ENCODE measurements at places on chromosomes 1 and 21. TPM values are rescaled to one million over a fixed set of nuclear protein-coding genes. Genes with fewer than 3 reads are reported as not detected.
A peak's percentile ranks its signal among the peaks of the same experiment; 100 is the strongest.

Gene ARMH1
- total RNA-seq = 1.8 TPM

DNA sequence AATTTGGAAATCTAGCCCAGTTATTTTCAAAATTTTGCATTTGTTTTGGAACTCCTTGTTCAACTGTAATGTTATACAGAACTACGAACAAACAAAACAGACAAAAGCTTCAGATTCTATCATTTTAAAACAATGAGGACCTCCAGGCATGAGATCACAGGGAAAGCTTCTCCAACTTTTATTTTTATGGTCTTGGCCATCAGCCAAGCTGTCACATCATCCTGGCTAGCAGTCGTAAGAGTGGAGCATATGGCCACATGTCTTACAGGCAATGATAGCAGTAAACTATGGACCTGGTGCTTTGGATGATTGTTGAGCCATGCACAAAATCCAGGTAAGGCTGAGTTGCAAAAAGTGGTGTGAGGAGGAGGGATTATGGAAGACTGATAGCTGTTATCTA is 299.6 kb downstream of the LMX1A start:
- H3K27ac ChIP-seq = no peak overlapping the region
- no peaks in the 10 kb centered on the region for H3K36me3 ChIP-seq
- H3K27me3 ChIP-seq = no peaks in the 10 kb centered on the region
- no peak overlapping the region for H3K4me3 ChIP-seq

Gene OR11L1
- total RNA-seq = not detected

Gene TLCD4
- 22.4 TPM for total RNA-seq

DNA sequence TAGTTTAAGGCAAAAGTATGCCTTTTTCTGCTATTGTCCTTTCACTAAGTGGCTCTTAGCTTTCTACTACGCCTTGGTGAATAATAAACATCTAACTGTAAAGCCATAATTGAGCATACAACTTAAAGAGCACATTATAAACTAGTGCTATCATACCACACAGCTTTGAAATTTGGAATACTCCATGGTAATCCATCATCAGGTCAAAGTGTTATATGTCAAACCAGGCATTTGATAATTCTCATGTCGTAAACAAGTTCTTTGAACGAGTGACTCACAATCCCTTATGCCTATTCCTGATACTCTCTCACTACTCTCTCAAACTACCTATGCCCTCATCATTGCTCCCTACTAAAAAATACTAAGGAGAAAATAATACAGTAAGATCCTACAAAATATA is 60.3 kb upstream of the FMN2 start:
- no peaks in the 10 kb centered on the region for H3K4me1 ChIP-seq
- no peak for DNase-seq
- no peaks in the 10 kb centered on the region for H3K36me3 ChIP-seq

Gene CD247
- total RNA-seq = 2.0 TPM

GRCh38 chr1:201214886-201215285 is 24.3 kb downstream of the IGFN1 start:
- H3K36me3 ChIP-seq = no peaks in the 10 kb centered on the region
- no peaks in the 10 kb centered on the region for H3K4me1 ChIP-seq
- H3K27me3 ChIP-seq = no peaks in the 10 kb centered on the region
- no peak overlapping the region for H3K4me3 ChIP-seq

DNA sequence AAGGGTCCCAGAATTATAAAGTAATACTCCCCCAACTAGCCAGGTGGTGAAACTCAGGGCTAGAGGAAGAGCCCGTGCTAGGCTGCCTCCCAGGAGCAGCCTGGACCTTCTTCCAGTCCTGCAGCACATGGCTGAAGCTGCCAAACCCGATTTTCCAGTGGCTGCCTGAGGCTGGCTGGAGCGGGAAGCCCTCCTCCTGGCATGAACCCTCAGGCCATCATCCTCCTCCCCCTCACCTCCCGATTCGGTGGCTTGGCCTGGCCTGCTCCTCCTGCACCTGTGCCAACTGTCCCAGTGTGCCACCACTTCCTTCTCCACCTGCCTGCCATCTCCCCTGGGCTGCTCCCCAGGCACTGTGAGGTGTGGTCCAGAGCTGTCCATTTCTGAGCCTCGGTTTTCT is 3.0 kb upstream of the TSPAN1 start:
- peak; percentile 90 for DNase-seq
- peak overlapping the region; percentile 2 for H3K4me3 ChIP-seq
- peak overlapping the region; percentile 93 for H3K27ac ChIP-seq
- H3K4me1 ChIP-seq = peaks cover 22% of the 10 kb centered on the region
- no peaks in the 10 kb centered on the region for H3K36me3 ChIP-seq

DNA sequence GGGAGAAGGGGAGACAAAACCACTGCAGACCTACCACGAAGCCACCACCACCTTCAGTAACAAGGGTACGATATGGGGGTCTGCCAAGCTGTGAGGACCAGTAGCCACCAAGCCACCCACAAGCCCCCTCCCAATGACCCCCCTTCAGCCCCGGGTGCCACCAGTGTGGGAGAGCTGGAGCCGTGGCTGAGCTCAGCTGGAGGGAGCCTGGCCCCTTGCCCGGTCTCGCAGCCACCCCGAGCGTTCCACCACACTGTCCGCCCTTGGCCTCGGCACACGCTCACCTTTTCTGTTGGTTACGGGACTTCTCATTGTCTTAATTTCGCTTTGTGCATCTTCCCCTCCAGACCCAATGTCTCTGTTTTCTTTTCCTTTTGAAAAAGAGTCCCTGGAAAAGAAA is 26.4 kb upstream of the CNTN2 start:
- no peak for DNase-seq
- H3K27ac ChIP-seq = no peak overlapping the region
- no peak overlapping the region for H3K4me3 ChIP-seq
- H3K4me1 ChIP-seq = peaks cover 6% of the 10 kb centered on the region

GRCh38 chr1:151990058-151990855 is 3.4 kb downstream of the S100A10 start:
- H3K27me3 ChIP-seq = no peaks in the 10 kb centered on the region
- peaks cover 20% of the 10 kb centered on the region for H3K4me1 ChIP-seq
- DNase-seq = no peak
- H3K36me3 ChIP-seq = no peaks in the 10 kb centered on the region
- H3K27ac ChIP-seq = peak overlapping the region; percentile 85

GRCh38 chr1:201740670-201741111 is 88.3 kb upstream of the IPO9 start:
- peak overlapping the region; percentile 84 for H3K27ac ChIP-seq
- peak overlapping the region; percentile 70 for H3K4me3 ChIP-seq
- no peaks in the 10 kb centered on the region for H3K27me3 ChIP-seq
- no peak for DNase-seq
- peaks cover 7% of the 10 kb centered on the region for H3K4me1 ChIP-seq
- H3K36me3 ChIP-seq = no peaks in the 10 kb centered on the region

- H3K4me3 ChIP-seq = no peak overlapping the region
- H3K27ac ChIP-seq = peak overlapping the region; percentile 42
- no peaks in the 10 kb centered on the region for H3K27me3 ChIP-seq
- H3K36me3 ChIP-seq = no peaks in the 10 kb centered on the region
- no peak for DNase-seq
Measured at GRCh38 chr1:51605961-51606723, 10.8 kb upstream of the OSBPL9 start.

Gene SLC66A1
- total RNA-seq = 6.2 TPM

DNA sequence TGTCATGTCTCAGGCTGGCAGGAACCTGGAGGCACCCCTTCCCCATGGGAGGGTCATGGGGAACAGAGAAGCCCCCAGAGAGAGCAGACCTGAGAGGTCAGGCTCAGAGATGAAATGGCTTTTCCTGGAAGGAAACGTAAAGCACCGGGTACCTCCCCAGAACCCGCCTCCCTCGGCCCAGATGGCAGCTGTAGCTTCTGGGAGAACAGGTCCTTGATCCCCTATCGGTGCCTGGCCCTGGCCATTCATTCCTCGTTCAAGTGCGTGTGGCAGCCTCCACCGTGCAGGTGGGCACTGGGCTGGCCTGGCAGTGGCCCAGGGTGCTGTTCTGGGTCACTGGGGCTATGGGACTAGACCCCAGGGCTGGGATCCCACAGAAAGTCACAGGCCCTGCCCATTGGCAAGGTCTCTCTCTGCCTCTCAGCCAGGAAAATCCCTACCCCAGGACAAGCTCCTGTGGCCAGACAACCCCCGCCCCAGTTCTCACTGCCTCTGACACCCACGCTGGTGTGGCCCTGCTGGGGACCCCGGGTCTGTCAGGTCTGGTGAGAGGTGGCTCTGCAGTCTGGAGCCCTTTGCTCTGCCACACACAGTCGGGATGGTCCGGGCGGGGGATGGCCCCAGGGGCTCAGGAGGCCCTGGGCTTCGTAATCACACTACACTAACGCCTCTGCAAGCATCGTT is 183.2 kb upstream of the VAMP3 start:
- H3K27ac ChIP-seq = no peak overlapping the region
- H3K4me1 ChIP-seq = no peaks in the 10 kb centered on the region
- no peak for DNase-seq
- no peaks in the 10 kb centered on the region for H3K27me3 ChIP-seq
- H3K36me3 ChIP-seq = no peaks in the 10 kb centered on the region

- no peak overlapping the region for H3K27ac ChIP-seq
- DNase-seq = no peak
- H3K4me3 ChIP-seq = no peak overlapping the region
- H3K27me3 ChIP-seq = no peaks in the 10 kb centered on the region
Measured at GRCh38 chr21:25649146-25649545, 10.1 kb downstream of the JAM2 start.

DNA sequence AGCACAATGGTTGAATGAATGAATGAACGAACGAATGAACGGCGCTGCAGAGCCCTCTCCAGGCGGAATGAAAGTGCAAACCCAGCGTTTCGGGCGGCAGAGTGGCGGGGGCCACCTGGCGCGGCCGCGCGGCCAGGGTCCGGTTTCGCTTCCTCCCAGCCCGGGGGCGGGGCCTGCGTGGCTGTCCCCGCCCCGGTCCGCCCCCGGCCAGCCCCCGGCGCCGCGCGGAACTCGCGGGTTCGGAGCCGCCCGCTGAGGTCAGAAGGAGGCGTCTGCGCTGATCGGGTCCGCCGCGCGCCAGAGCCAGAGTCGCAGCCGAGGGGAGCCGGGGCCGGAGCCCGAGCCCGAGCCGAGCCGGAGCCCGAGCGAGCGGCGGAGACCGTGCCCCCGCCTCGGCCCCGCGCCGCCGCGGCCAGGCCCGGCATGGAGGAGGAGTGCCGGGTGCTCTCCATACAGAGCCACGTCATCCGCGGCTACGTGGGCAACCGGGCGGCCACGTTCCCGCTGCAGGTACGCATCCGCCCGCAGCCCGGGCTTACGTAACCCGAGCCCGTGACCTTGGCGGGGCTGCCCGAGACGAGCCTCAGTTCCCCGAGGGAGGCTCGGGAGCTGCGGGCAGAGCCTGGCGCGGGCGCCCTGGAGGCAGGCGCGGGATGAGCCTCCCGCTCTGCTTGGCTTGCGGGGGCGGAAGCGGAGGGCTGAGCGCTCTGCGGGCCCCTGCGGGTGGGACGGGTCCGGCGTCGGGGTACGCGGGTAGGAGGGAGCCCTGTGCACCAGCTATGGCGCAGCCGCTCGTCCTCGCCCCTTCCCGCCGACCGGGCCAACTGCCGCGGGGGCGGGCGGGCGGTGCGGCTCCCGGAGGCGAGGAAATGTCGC is at the start of gene PDXK:
PDXK (plus strand) TSS at position 258 of the 876 bp plus-strand sequence; CDS start at position 424, 166 bp downstream.
- peaks cover 13% of the 10 kb centered on the region for H3K4me1 ChIP-seq
- H3K27ac ChIP-seq = peak within 1 kb of the TSS; percentile 89
- no peaks in the 10 kb centered on the region for H3K27me3 ChIP-seq
- no peaks in the 10 kb centered on the region for H3K36me3 ChIP-seq

- H3K4me3 ChIP-seq = no peak overlapping the region
- H3K27ac ChIP-seq = no peak overlapping the region
- DNase-seq = no peak
- H3K4me1 ChIP-seq = no peaks in the 10 kb centered on the region
Measured at GRCh38 chr1:99069146-99069545, 64.5 kb upstream of the PLPPR5 start.

Gene NAV1
- total RNA-seq = 22.7 TPM

DNA sequence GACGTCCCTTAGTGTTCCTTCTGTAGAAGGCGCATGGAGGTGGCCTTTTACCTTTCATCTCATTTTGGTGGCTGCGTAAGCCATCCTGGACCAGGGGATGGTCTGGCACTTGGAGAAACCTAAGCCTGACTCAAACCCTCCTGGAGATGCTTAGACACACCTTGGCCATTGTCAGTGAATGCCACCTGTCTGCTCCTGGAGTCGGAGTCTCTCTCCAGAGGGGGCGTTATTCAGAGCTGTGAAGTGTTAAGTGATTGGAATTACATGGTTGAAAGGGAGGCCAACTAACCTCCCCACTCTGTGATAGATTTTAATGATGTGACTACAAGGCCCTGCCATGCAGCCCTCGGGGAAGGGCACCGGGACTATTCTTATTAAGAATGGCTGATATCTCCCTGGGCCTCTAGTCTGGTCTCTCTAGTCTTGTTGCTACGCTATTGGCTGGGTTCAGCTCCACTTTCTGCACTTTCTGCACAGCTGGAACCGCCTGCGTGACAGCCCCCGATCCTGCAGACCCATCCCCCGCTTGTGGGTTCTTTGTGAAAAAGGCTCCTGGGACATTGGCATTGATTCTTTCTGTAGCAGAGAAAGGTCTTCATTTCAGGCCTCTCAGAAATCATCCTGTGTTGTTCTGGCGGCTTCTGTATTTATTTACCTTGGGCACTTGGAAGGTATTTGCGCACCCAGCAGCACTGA is 4.2 kb downstream of the RASSF5 start:
- H3K36me3 ChIP-seq = no peaks in the 10 kb centered on the region
- peak overlapping the region; percentile 68 for H3K27ac ChIP-seq
- H3K27me3 ChIP-seq = no peaks in the 10 kb centered on the region
- no peak for DNase-seq
- H3K4me1 ChIP-seq = peaks cover 12% of the 10 kb centered on the region

DNA sequence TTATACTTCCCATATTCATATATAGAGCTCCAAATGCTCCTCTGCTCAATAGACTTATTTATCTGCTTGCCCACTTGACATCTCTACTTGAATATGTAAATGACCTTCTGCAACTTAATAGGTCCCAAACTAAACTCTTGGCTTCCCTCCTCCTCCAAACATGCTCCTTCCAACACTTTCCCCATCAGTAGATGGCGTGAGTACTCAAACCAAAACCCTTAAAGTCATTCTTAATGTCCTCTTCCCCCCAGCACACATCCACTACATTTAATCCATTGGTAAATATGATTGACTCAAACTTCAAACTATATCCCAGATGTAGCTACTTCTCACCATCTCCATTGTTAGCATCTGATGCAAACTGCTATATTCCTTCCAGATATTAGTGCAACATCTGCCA is 48.5 kb upstream of the PBX1 start:
- no peak overlapping the region for H3K27ac ChIP-seq
- H3K27me3 ChIP-seq = no peaks in the 10 kb centered on the region
- no peaks in the 10 kb centered on the region for H3K4me1 ChIP-seq
- DNase-seq = no peak
- H3K4me3 ChIP-seq = no peak overlapping the region
- H3K36me3 ChIP-seq = no peaks in the 10 kb centered on the region

DNA sequence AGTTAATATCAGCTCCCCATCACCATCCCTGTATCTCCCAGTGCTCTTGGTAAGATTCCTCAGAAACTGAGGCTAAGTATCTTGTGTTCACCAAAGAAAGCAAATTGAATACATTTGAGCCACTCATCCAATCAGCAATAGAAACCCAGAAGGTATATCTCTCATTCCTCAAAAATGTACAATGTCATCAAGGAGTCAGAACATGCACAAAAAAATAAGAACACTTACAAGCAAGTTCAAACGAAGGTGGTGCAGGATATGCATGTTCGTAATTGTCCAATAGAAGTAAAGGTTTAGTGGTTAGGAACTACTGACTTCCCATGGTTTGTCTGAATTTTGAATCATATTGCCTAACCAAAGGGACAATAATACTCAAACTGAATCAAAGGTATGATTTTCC is 24.3 kb downstream of the RXRG start:
- DNase-seq = no peak
- no peaks in the 10 kb centered on the region for H3K4me1 ChIP-seq
- H3K27me3 ChIP-seq = no peaks in the 10 kb centered on the region
- H3K4me3 ChIP-seq = no peak overlapping the region

Gene PRDM2
- total RNA-seq = 47.2 TPM
